ENCODE measurements at places on chromosomes 5 and 9. TPM values are rescaled to one million over a fixed set of nuclear protein-coding genes. Genes with fewer than 3 reads are reported as not detected.

Gene C9orf43
- 0.82 TPM for total RNA-seq

Gene TLE1
- 1.6 TPM for total RNA-seq

Gene AK8
- not detected for total RNA-seq

Gene ZNF189
- 10.7 TPM for total RNA-seq

DNA sequence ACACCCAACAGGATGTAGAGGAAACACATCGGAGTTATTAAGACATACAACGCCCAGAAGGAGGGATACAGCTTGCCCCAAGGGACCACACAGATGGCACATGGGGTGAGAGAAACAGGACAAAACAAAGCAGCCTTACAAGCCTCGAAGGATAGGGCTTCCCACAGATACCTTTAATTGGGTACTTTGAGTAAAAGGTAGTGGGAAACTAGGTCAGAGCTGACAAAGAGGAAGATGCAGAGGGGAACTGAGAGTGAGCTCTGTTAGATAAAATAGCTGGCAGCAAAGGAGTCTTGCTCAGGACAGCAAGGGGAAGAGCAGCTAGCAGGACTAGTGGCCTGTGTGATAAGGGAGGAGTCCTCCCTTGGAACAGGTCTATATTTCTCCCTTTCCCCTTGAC, 48.2 kb downstream of the OTP start:
- DNase-seq = no peak

GRCh38 chr5:146243247-146243646, 39.8 kb downstream of the RBM27 start:
- DNase-seq = no peak

DNA sequence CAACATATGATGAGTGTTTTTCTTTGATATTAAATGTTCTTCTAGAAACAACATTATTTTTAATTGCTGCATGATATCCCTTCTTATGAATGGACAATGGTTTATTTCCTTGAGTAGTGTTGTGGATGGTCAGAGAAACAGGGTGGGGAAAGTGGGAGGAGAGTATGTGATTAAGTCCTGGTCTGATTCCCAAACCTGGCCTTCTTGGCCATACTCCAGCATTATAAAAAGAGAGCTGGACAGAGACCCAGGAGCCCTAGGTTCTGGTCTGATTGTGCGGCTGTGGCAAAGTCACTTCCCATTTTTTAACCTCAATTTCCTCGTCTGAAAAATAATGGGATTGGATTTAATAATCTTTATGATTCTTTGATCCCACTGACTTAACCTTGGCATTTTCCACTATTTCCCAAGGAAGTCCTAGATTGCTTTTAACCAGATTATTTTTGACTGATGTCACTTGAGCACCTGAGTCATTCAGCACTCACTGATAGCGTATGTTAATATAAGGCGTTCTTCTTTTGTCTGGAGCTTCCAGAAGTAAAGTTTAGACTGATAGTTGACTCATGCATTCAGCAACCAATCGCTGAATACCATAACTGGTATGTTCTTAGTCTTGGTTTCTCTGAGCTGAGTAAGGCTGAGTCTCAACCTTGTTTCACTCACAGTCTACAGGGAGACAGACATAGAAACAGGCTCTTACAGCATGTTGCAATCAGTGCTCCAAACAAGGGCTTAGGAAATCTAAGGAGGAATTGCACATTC, 26.2 kb downstream of the OSMR start:
- no peak for DNase-seq

- no peak for DNase-seq
Measured at GRCh38 chr9:105880517-105880916, 186.2 kb downstream of the TMEM38B start.

- no peak for DNase-seq
Measured at GRCh38 chr5:150567031-150567717, 59.2 kb downstream of the NDST1 start.

DNA sequence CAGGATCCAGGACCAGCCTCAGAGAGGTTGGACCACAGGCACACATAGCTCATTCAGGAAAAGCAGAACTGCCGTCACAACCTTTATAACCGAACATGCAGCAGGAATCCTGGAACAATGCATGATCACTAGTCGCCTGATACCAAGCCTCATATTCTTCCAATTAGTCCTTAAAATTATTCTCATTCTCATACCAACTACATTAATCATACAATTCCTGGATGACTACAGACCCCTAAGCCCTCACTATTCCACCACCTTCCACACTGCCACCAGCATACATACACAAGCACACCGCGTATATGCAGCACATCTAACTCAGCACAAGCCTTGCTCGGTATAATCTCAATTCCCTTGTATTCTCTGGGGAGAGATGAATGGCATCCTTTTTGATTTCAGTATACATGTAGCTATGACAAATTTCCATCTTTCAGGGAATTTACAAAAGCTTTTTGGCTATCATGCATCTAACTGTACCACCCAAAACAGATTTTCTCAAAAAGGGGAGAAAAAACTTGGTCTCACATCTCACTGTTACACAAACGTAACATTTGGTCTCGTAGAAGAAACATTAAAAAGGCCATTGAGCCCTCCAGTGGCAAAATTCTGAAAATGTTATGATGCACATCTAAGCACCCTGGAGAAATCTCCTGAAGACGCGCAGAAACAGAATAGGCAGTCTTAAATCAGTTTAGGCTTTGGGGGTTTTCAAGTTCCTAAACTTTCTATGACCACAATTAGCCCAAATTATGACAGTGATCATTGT, 46.2 kb downstream of the MCTP1 start:
- DNase-seq = no peak

DNA sequence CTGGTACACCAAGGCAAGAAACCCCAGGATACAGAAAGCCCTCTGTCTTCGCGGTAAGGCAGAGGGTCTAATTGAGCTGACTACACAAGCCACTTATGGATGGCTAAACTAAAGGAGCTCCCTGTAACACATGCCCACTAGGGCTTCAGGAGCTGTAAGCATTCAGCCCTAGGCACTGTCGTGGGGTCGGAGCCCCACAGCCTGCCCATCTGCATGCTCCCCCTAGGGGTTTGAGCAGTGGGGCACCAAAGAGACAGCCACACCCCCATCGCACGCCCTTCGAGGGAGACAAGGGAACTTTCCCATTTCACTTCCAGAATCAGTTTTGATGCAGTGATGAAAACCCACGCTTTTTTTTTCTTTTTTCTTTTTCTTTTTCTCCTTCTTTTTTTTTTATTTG, 11.0 kb upstream of the MTMR12 start:
- no peak for DNase-seq

Measured in T-cell (primary cell).